ENCODE measurements at places on chromosomes 4 and X. TPM values are rescaled to one million over a fixed set of nuclear protein-coding genes. Genes with fewer than 3 reads are reported as not detected.

- no peak for DNase-seq
Measured at GRCh38 chrX:14941301-14941700, 68.1 kb downstream of the MOSPD2 start.

DNA sequence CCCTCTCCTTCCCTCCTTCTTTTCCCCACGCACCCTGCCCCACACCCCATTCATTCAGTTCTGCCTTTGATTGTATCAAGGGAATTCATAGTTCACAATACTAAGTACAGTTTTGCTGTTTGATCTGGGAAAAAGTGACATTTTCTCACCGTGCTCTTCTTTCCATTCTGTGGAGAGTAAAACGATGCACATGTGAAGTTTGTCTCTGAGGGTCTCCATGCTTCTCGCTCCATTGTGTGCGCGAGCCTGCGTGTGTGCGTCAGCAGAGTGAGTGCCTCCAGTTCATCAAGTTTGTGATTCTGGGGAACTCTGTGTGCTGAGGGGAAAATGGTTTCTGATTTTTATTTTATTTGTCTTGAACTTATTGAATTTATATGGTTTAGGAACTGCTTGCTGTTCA is 1.9 kb downstream of the STK26 start:
- no peak for DNase-seq

DNA sequence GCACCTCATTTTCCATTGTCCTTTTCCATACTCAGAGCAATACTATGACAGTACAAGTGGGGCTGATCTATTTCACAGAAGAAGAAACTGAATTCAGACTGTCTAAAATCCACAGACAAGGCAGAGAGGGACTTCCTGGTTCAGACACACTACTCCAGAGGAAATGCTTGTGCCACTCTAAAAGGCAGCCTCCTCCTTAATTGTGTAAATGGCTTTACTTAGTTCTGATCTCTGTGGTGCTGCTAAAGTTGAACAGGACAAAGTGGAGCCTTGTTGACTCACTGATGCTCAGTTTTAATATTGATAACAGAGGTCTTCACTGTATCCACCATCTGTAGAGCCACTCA is 122.4 kb downstream of the KIT start:
- DNase-seq: no peak

DNA sequence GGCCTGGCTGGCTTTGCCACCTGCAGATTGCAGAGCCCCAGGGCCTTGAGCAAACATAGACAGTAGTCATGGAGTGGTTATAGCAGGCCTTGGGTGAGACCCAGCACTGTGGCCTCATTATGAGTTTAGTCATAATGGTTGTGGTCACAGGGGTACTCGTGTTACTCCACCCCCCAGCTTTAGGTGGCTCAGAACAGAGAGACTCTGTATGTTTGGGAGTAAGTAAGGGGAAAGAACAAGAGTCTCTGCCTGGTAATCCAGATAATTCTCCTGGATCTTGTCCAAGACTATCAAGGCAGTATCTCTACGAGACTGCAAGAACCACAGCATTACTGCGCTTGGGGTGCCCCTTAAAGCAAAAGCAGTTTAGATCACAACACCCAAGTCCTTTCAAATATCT is 62.3 kb upstream of the SCRG1 start:
- DNase-seq: no peak

DNA sequence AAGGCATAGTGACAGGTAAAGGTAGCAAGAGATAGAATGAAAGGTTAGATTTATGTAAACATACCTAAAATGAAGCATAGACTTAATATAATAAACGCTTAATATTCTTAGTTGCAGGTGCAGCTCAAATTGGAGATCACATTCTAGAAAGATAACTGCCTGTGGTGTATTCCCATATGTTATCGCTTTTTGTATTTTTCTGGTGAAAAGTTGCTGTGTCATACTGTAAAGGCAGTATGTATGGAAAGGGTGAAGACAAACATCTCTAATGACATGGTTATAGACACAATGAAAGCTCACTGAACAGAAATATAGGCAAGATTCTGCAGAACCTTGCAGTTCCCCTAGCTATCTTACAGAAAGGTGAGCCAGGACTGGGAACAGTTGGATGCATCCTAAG is 240.3 kb downstream of the DCLK2 start:
- no peak for DNase-seq

PHOX2B gene
- total RNA-seq: not detected

MAEA gene
- 74.7 TPM for total RNA-seq

DNA sequence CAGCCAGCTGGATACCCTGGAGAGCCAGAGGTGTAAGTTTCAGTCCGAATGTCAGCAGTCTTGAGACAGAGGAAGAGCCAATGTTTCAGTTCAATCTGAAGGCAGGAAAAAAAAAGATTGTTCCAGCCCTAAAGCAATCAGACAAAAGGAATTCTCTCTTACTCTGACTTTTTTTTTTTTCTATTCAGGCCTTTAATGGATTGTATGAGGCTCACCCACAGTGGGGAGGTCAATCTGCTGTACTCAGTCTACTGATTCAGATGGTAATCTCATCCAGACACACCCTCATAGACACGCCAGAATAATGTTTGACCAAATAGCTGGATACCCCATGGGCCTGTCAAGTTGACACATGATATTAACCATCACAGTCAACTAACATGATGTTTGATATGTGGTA is 51.9 kb downstream of the TEX13A start:
- DNase-seq: no peak

DNA sequence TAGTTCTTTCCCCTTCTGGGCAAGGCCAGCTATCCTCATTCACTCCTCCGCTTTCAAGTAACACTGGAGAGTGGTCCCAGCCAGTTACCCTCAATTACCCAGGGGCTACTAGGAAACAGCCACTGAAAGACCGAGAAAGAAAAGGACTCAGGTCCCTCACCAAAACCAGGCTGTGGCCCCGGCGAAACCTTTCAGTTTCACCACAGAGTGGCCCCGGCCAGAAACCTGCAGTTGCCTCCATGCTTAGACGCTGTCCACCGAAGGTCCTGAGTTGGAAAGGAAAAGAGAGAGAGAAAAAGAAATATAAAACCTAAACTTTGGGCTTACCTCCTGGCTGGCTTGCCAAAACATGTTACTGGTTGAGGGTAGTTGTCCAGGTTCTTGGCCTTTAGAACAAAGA is 5.0 kb upstream of the AREG start:
- no peak for DNase-seq

DNA sequence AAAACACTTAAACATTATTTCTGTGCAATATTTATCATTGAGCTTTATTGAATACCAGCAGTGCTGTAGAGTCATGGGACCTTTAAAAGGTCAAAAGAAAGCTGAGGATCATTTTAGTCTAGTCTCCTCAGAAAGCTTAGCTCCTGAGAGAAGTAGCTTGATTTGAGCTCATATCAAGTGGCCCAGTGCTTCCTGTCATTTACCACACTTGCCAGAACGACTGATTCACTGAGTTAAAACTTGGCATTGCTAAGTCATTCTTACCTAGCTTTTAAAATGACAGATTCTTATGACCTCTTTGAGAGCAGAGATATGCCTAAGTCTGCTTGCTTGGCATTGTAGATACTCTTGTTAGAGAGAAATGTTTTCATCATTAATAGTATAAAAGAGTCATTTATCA is 15.2 kb downstream of the SEPTIN11 start:
- DNase-seq: no peak

DNA sequence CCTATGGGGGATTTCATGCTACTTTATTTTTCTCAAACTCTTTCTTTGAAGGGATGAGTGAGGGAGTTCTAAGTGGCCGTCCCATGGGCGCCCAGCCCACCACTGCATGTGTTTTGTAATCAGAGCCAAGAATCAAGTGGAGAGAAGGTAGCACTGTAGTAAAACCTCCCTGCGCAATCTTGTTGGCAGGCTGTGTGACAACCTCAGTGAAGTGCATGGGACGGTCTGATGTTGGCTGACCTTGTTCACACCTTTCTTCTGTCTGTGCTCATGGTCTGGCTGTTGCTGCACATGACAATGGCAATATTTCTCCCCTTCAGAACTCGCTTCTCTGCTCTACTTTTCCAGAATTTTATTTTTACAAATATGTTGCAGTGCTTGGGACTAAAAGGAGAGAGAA is 71.2 kb upstream of the SHISA3 start:
- no peak for DNase-seq

GRCh38 chr4:121873604-121874003 is 3.3 kb upstream of the BBS7 start:
- DNase-seq: no peak

DNA sequence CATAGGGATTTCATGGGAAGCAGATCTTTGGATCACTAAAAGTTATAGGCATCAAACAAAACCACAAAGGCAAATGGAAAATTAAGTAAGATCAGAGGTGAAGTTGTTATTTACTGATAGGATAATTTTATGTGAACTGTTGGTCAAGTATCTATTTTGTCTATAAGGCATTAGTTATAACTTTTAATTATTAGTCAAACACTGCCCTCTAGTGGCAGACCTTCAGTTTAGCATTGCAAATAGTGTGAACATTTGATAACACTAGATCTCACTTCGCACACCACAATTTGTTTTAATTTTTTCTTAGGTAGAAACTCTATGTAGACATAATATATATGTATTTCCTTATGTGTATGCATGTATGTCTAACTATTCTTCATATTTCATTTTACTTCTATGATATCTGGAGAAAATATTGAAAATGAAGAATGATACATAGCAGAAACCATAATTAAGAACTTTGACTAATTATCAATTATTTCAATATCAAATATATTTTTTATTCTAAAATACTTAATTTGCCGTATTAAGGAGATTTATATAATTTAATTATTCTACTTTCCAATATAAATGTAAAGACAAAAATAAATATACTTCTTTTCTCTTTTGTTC is 214.5 kb upstream of the TACR3 start:
- DNase-seq: no peak

PRRG1 gene
- 8.3 TPM for total RNA-seq

ANKRD50 gene
- total RNA-seq: 73.1 TPM

DNA sequence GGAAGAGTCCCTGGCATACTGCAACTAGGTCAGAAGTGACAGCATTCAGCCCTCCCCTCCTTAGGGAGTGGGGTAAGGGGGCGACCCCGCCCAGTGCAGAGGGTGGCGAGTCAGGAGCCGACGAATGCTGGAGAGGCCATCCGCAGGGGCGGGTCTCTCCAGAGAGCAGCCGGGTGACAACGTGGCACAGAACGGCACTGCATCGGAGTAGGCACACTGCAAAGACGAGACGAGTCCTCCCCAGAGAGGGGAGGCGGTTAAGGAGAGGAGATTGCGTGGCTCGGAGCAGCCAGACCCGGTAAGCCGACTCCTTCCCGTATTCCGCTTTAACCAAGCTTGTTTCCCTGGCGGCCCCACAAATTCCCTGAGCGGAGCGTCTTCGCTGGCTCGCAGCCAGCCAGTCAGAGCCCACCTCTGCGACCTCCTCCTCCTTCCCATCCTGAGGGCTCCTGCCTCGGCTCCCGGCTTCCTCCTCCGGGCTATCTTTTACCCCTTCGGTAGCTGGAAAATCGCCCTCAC is 54.9 kb downstream of the LINC00632 start:
- peak; percentile 33 for DNase-seq

BEX1 gene
- 12.2 TPM for total RNA-seq

DNA sequence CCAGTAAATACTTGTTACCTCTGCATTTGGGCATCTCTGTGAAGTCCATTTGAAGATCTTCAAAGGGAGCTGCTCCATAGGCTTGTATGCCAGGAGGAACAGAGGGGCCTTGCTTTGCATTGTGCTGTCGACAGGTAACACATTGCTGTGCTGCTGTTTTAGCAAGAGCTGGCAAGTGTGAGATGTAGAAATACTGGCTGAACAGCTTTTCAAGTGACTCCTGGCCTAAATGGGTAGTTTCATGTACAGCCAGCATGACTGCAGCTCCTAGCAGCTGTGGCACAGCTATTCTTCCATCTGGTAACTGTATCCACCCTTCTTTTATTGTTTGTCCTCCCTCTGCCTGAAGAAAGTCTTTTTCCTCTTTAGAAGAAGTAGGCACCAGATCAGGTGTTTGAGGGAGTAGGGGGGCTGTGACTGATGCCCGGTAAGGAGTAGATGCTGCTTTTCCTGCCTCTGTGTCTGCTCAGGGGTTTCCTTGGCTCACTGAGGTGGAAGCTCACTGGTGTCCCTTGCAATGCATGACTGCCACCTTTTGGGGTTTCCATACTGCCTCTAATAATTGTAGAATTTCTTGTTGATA is 965.3 kb downstream of the CCSER1 start:
- DNase-seq: no peak

- DNase-seq: no peak
Measured at GRCh38 chrX:107630031-107630689, 1.9 kb downstream of the PRPS1 start.

AR gene
- 7.7 TPM for total RNA-seq

DNA sequence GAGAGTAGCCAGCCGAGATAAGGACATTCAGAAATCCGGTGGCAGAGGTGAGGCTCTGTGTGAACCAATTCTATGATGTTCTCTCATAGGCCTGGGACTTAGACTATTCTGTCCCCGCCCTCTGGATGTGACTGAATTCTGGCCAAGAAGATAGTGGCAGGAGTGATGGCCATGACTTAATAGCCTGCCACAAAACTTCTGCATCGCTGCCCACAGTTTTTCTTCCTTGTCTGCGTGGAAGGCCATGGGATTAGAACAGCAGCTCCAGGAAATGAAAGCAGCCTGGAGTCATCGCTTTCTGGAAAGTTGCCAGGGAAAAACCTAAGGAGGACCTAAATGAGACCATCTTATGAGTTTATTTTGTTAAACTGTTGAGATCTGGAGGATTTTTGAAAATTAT is 134.7 kb downstream of the F11 start:
- no peak for DNase-seq

All from mesothelial cell of epicardium (in vitro differentiated cells).